ENCODE measurements at places on chromosomes 2 and 18.

DNA sequence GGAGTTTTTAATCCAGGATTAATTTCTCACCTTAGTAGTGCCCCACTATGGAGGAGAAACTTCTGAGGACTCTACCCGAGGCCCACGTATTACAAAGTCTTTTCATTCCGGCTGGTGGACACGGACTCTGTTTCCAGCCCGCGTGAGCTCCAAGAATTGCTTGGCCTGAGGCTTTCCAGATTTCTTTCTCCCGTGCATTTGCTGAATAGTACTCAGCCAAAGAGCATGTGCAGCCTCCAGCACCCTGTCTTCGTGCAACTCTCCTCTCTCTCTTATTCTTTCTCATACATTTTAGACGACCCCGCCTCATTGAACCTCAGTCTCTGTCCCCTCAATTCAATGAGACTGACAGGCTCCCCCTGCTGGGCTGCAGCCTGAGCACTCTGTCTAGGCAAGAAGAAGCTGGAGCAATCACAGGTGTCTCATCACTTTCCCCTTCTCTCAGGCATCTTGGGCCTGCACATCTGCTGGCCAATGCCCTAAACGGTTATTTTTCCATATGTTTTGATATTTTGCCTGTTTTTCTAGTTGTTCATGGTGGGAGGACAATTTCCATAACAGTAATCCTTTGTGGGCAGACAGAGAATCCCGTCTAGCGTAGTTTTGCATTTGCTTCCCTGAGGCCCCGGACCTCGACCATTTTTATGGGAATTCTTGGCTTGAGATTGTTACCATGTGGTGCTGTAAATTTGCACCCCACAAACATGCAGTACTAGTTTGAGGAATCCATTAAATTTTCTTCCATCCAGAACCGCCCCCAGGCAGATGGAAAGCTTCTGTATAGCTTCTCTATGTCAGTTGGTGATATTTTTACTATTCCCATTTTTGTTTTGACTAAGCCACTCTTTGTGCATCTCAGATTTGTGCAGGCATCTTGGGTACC, 50.1 kb upstream of the LPIN2 start:
- DNase-seq = peak; percentile 82

DNA sequence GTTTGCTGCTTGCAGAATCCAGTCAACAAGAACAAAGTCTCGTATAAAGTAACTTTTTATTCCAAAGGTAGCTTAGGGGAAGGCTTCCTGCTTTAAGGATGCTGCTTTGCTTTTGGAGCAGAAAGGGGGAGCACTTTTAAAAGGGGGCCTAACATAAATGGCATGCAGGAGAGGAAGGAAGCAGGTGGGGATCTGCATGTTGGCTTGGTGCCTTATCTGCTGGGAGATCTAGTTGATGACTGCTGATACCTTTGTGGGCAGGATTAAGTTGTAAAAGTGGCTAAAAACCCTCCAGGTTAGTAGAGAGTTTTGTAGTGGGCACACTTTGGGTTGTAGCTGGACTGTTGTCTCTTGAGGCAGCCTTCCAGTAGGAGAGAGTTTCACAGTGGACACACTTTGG, 22.5 kb downstream of the UBR3 start:
- DNase-seq = no peak

DNA sequence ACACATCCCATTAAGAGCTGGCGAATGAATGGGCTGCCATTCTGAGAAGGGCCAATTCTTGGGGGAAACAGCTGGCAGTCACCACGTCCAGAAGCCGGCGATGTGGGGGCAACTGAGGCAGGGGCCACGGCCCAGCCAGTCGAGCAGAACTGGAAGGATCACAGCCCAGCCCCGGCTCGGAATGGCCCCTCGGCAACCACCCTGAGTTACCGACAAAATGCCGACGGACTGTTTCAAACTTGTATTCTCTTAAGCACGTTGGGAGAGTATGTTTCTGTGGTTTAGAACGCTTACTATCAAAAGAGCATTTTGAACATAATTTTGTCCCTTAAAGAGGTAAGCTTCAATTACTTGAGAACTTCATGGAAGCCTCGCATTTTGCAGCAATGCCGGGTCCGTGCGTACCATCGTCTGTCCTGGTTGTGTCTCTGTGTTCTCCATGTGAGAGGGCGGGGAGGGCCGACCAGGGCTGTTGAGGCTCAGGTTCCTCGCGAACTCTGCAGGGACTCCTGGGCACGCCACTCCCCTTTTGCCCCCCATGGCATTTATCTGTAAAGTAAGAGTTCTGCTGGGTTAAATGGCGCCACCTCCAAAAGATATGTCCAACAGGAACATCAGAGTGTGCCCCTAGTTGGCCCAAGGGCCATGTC, 155.9 kb downstream of the TWIST2 start:
- no peak for DNase-seq

- DNase-seq = no peak
These were observed 26.8 kb downstream of the SERPINB4 start for GRCh38 chr18:63617049-63617914.

- no peak for DNase-seq
These were observed 81.0 kb downstream of the CHN1 start for GRCh38 chr2:174924061-174924693.

GRCh38 chr2:205746420-205746785, 64.1 kb downstream of the NRP2 start:
- no peak for DNase-seq

- no peak for DNase-seq
These were observed 51.9 kb downstream of the MAIP1 start for GRCh38 chr2:200007306-200007705.

DNA sequence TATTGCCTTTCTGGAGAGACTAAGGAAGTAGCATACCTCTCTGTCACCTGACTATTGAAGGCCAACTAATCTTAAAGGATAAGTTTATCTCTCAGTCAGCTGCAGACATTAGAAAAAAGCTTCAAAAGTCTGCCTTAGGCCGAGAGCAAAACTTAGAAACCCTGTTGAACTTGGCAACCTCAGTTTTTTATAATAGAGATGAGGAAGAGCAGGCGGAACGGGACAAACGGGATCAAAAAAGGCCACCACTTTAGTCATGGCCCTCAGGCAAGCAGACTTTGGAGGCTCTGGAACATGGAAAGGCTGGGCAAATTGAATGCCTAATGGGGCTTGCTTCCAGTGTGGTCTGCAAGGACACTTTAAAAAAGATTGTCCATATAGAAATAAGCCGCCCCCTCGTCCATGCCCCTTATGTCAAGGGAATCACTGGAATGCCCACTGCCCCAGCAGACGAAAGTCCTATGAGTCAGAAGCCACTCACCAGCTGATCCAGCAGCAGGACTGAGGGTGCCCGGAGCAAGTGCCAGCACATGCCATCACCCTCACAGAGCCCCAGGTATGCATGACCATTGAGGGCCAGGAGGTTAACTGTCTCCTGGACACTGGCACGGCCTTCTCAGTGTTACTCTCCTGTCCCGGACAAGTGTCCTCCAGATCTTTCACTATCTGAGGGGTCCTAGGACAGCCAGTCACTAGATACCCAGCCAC, 61.5 kb upstream of the FAM98A start:
- DNase-seq = no peak

DNA sequence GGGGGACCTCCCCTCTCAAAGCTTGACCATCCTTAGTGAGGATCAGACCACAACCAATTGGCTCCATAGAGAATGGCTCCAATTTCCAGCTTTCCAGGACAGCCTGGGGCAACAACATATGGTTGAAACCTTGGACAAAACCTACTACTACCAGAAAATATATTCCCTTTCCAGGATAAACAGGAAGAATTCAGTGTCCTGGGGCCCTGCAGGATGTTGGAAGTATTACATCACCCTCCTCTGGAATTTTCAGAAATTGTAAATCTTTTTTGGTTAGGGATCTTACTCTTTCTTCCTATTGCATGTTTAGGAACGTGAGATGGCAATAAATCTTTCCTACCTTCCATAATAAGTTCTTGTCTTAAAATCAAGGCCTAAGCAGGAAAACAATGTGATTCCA, 158.9 kb upstream of the MEIS1 start:
- no peak for DNase-seq

GRCh38 chr18:71597219-71597618, 946.9 kb downstream of the CBLN2 start:
- no peak for DNase-seq

DNA sequence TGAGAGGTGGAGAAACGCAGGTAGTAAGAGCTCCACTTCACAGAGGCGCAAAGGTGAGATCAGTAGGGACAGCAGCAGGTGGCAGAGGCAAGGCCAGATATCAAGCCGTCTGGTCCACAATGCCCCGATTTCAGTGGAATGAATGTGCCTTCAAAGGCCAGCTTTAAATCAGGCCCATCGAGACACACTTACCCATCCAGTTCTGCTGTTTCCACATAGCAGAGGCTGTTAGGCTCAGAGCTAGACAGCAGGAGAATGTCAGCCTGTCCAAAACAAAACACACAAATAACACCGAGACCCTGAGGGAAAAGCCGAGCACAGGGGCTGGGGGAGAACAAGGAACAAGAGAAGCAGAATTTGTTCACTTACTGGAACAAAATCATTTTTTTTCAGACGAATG, 75.8 kb upstream of the NARS1 start:
- no peak for DNase-seq

- no peak for DNase-seq
These were observed 14.6 kb downstream of the ASAP2 start for GRCh38 chr2:9221223-9221622.

- peak; percentile 52 for DNase-seq
These were observed 42.7 kb downstream of the ACSL3 start for GRCh38 chr2:222903234-222904220.

GRCh38 chr2:197516393-197516761, 511 bp downstream of the MOB4 start:
- peak; percentile 12 for DNase-seq

- no peak for DNase-seq
These were observed 1.9 kb downstream of the SOS1 start for GRCh38 chr2:39118786-39119499.
